ENCODE measurements at places on chromosomes 13 and 19.

- H3K27ac ChIP-seq, result no peak overlapping the region
- H3K4me3 ChIP-seq, result no peak overlapping the region
- peaks cover 16% of the 10 kb centered on the region for H3K4me1 ChIP-seq
- no peak for DNase-seq
- H3K27me3 ChIP-seq, result no peaks in the 10 kb centered on the region
These were observed 12.0 kb downstream of the PIAS4 start for GRCh38 chr19:4019578-4019977.

GRCh38 chr13:75660694-75661093 is 24.6 kb downstream of the LMO7 start:
- H3K36me3 ChIP-seq, result no peaks in the 10 kb centered on the region
- H3K4me1 ChIP-seq, result no peaks in the 10 kb centered on the region
- DNase-seq, result no peak
- H3K4me3 ChIP-seq, result no peak overlapping the region
- no peak overlapping the region for H3K27ac ChIP-seq

DNA sequence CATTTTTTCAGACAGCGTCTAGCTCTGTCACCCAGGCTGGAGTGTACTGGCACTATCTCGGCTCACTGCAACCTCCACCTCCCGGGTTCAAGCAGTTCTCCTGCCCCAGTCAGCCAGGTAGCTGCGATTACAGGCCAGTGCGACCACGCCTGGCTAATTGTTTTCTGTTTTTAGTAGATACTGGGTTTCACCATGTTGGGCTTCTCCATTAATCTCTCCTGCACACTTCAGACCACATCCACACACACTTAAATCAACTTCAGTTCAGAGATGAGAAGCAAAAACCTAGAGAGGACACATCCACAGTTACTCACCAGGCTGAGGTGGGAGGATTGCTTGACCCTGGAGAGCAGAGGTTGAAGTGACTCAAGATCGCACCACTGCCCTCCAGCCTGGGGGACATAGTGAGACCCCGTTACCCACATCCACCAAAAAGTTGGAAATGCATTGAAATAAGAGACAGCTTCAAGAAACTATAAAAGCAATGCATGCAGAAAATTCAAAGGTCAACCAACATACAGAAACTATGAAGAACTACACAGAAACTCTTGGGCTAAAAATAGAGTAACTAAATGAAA is 42.3 kb downstream of the ZNF611 start:
- H3K27me3 ChIP-seq, result no peaks in the 10 kb centered on the region
- no peaks in the 10 kb centered on the region for H3K36me3 ChIP-seq
- DNase-seq, result no peak
- no peak overlapping the region for H3K27ac ChIP-seq

DNA sequence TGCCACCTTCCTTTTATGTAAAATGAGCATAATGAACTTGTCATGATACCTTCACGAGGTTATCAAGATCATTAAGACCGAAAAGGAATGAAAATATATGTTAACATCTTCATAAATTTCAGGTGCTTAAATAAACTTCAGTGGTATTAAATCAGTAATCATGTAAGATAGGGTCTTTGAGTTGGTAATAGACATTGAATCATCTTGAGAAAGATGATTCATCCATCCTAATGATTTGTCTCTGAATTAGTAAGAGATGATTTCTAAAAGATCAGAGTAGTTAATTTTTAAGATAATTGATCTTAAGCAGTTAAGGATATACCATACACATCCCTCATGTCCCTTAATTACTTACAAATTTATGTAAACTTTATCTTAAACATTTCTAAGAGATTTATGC is 52.0 kb downstream of the COG3 start:
- DNase-seq, result no peak
- peaks cover 74% of the 10 kb centered on the region for H3K36me3 ChIP-seq
- no peak overlapping the region for H3K27ac ChIP-seq
- H3K4me1 ChIP-seq, result no peaks in the 10 kb centered on the region
- H3K4me3 ChIP-seq, result no peak overlapping the region

GRCh38 chr19:35777086-35777841 is 1.9 kb downstream of the ARHGAP33 start:
- no peak overlapping the region for H3K4me3 ChIP-seq
- H3K36me3 ChIP-seq, result no peaks in the 10 kb centered on the region
- H3K27ac ChIP-seq, result no peak overlapping the region
- H3K27me3 ChIP-seq, result no peaks in the 10 kb centered on the region
- H3K4me1 ChIP-seq, result peaks cover 4% of the 10 kb centered on the region

DNA sequence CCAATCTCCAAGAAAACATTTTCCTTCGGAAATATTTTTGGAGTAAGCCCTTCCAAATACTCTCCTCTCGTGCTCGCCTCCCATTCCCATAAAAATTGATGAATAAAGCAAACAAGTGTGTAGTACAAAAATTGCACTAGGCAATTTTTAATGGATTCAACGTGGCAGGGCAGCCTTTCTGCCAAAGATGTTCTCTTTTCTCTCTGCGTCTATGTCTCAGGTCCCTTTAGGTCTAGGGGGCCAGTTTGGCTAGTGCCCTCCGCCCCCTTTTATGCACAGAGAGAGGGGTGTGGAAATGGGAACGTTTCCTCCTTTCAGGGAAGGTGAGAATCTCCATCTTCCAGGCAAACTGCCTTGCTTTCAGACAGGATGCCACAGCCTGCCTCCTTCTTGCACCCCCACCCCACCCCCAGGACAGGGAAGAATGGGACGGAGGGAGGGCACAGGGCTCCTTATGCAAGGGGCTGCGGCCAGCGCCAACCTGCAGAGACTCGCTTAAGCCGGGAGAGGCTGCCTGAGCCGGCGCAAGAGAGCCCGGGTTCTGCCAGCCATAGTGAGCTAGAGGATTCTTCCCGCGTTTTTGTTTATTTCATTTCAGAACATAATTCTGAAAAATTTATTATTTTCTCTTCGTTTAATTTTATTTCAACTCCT is 2.7 kb upstream of the ZIC2 start:
- no peaks in the 10 kb centered on the region for H3K36me3 ChIP-seq
- peaks cover 48% of the 10 kb centered on the region for H3K4me1 ChIP-seq
- peaks cover 76% of the 10 kb centered on the region for H3K27me3 ChIP-seq
- DNase-seq, result no peak

All from T-cell (primary cell).